Activated B cell treated with CpG ODN at 0.5 μM for 24 hours (primary cell): ENCODE measurements at places on chromosomes 5 and 9. TPM values are rescaled to one million over a fixed set of nuclear protein-coding genes. Genes with fewer than 3 reads are reported as not detected.

Gene MACROH2A1
- 115 and 125 TPM in 2 replicates for total RNA-seq

Gene NXNL2
- total RNA-seq, result not detected in 2 replicates

Gene PPP2CA
- total RNA-seq, result 103 and 118 TPM in 2 replicates

Gene IFNA21
- total RNA-seq, result not detected in 2 replicates

Gene SOHLH1
- total RNA-seq, result not detected in 2 replicates

Gene SEMA5A
- not detected in 2 replicates for total RNA-seq

Gene OR13D1
- total RNA-seq, result not detected in 2 replicates

Gene IL3
- total RNA-seq, result not detected in 2 replicates

Gene TEX48
- not detected in 2 replicates for total RNA-seq

Gene OBP2B
- not detected in 2 replicates for total RNA-seq

Gene BAAT
- total RNA-seq, result not detected in 2 replicates

Gene HACD4
- total RNA-seq, result 3.3 and 4.1 TPM in 2 replicates

Gene C9orf50
- total RNA-seq, result not detected in 2 replicates

- DNase-seq, result no peak
Observed at GRCh38 chr5:13804336-13804735, 140.2 kb downstream of the DNAH5 start.

GRCh38 chr9:122184551-122184950, 24.8 kb downstream of the MORN5 start:
- no peak for DNase-seq

GRCh38 chr5:43255704-43256103, 57.5 kb downstream of the HMGCS1 start:
- DNase-seq, result no peak

GRCh38 chr9:75071530-75072122, 16.3 kb downstream of the NMRK1 start:
- no peak for DNase-seq

GRCh38 chr9:133649194-133649593, 13.0 kb downstream of the DBH start:
- no peak for DNase-seq

DNA sequence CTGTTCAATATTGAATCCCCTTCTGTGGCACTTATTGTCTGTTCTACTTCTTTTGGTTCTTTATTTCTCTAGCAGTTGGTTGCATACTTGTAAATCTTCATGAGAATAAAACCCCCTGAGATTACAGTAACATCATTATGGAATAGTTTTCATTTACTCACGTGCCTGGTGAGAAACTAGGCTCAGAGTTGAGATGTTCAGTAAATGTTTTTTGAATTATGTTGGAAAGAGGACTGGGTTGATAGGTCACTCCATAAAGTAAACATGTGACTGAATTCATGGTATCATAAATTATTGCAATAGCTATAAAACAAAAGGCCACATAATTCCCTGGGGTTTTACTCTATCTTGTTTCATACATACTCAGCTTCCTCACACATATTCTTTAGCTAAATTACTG, 174.2 kb upstream of the C9orf72 start:
- no peak for DNase-seq

DNA sequence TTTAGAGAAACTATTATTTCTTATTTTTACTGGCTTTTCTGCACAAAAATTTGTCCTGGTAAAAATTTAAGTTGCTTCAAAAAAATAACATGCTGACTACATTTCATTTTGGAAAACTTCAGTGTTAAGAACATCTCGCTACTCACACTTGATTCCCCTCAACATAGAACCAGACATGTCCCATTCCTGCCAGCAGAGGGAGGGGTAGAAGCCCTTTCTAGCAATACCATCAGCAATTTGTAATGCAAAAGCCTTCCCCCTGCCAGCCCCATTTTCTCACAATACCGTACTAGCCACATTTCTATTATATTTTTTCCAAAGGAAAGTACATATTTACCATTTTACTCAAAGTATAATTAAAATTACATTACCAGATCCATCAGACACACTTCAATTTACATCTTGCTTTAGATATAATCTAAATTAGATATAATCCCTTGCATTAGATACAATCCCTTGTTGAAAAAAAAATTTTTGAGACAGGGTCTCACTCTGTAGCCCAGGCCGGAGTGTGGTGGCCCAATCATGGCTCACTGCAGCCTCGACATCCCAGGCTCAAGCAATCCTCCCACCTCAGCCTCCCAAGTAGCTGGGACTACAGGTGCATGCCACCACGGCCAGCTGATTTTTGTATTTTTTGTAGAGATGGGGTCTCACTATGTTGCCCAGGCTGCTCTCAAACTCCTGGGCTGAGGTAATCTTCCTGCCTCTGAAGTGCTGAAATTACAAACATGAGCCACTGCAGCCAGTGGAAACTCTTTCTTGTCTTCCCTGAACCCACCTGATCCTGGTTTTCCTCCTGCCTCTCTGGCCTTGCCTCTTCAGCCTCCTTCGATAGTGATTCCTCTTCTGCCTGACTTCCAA, 39.6 kb upstream of the IDNK start:
- DNase-seq, result no peak

DNA sequence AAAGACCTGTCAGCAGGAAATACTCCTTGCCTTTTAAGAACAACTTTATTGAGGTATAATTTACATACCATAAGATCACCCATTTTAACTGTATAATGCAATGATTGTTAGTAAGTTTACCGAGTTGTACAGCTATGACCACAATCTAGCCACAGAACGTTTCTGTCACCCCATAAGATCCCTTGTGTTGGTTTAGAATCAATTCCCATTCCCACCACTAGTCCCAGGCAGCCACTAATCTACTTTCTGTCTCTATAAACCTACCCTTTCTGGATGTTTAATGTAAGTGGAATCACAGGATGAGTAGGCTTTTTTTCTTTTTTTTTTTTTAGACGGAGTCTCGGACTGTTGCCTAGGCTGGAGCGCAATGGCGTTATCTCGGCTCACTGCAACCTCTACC, 4.4 kb downstream of the GPR107 start:
- no peak for DNase-seq

GRCh38 chr5:125293726-125294125, 547.3 kb upstream of the ZNF608 start:
- DNase-seq, result no peak

DNA sequence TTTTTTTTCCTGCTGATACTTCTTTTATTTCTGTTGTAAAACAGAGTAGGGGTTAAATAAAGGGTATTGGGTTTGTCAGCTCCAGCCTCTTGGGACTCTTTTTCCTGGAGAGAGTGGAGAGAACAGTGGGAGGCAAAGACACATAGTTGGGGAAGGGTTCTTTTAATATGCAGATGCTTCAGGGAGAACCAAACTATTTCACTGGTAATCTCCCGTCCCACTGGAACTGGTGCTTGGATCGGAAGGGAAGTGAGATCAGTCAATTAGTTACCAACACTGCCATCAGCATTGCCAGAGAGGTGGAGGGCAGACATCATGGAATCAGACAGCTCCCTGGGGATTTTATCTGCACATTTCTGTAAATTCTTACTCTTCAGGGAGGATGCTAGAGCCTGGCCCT, 47.6 kb upstream of the ELOVL7 start:
- DNase-seq, result no peak

DNA sequence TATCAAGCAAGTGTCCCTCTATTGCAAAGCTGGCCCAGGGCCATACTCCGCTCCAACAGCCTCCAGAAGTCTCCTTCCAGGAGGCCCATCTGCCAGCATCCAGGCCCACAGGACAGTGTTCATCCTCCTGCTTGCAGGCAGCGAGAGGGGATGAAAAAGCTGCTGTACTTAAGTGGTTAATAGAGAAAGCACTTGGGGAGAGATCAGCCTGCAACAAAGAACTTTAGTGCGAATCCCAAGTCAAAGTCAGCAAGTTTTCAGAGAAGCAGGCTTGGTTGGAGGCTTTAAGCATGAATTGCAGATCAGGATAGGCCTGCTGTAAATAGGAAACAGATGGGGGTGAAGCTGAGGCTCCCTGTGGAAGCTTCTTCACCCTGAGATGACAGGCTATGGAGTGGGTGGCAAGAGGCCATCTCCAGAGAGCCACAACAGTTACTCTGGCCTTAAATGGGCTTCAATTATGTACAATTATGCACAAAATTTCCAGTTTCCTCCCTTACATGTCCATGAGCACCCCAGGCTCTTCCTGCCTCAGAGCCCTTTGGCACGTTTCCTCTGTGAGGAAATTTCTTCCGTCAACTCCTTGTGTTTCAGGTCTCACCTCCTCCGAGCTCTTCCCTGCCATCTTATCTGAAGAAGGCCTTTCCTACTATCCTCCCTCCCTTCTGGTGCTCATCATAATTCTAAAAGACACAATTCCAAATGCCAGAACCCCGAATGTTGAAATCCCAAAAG, 98.0 kb upstream of the NR3C1 start:
- no peak for DNase-seq

- no peak for DNase-seq
Observed at GRCh38 chr5:59356813-59357380, 536.6 kb downstream of the PDE4D start.

DNA sequence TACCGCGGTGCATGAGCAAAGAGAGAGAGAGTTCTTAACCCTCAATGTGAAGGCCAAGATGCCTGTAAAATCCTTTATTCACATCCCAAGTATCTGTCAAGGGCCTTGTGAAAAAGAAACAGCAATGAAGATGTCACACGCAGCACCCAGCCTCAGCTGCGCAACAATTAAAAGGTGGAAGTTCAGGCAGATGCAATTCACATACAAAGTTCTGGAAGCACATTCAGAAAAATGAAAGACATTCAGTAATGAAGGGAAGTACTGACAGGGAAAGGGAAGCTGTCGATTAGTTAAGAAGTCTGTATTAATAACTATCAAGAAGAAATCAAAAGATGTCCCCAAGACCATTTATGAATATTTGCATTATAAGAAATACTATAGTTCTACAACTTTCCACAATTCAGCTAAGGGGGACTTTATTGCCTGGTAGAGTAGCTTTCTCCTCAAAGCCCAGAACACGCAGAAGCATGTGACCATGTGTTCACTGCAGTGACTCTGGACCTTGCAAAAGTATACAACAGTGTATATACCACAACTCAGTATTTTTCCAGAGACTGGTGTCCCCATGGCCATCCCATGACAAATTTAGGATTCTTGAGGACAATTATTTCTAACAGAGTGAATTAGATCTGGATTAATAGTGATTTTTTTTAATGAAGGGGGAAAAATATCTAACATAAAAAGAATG, 137.5 kb downstream of the CDK5RAP2 start:
- no peak for DNase-seq

DNA sequence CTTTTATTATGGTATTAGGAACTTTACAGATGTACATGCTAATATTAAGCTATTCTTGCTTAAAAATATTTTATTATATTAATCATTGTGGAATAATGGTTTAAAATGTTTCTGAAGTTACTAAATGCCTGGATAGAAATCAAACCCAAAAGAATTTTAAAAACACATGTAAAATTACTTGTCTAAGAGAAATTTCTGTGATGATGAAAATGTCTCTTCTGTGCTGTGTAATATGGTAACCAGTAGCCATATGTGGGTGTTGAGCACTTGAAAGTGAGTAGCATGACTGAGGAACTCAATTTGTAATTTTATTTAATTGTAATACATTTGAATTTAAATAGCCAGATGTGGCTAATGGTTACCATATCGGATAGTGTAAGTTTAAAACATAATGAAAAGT, 66.7 kb upstream of the HSPB3 start:
- DNase-seq, result no peak

DNA sequence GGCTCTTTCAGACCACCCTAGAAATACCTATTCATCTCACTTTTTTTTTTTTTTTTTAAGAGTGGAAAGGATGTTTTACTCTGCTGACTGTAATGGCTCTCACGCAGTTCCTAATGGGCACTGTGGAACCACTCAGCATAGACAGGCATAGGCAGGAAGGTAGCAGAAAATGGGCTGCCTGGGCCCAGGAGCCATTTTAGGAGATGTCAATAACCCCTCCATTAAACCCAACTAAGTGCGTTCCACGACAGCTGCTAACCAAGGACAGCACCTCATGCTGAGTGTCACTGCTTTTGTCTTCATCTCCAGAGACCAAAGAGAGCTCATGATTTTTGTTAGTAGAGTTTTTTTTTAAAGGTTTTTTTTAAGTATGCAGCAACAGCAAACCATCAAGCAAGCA, 15.3 kb downstream of the MAP1B start:
- no peak for DNase-seq

GRCh38 chr9:35552837-35553236, 52.2 kb upstream of the TESK1 start:
- no peak for DNase-seq

DNA sequence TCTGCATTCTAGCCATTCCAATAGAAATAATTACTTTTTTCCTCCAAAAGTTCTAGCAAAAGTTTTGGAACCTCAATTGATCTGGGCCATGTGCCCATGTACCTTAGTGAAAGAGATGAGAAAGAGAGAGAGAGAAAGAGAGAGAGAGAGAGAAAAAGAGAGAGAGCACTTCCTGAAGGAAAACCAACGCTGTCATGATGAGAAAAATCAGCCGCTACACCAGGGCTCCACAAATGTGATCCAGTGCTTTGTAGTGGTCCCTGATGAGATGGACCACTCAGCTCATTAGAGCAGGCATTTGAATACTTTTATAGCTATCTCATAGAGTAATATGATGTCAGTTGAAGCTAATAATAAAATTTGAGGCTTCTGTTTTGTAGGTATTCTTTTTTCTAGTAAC, 7.7 kb upstream of the GAS1 start:
- no peak for DNase-seq

DNA sequence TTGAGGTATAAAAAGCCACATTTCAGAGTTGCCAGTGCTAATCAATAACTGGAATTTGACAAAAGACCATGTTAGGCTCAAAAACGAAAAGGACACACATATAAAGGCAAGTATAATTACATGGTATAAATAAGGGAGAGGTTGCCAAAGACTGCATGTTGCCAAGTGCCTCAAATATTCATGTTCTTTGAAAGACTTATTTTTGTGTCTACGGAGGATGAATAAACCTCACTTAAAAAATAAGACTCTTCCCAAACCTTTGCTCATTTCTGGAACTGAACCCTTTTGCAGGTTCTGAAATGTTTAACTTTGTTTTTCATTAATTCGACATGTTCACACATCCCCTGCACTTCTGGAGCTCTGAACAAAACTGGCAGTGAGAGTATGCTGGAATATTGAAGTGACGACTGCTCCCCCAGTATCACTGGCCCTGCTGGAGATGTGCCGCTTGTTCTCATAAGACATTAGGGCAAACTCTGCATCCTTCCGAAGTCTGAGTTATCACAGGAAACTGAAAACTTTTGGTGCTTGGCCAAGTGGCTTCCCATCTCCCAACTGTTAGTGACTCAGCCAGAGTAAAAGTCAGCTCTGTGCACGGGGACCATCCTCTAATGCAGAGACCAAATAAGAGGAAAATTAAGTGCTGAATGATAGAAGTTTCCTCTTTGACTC, 336.8 kb downstream of the GLIS3 start:
- DNase-seq, result no peak

DNA sequence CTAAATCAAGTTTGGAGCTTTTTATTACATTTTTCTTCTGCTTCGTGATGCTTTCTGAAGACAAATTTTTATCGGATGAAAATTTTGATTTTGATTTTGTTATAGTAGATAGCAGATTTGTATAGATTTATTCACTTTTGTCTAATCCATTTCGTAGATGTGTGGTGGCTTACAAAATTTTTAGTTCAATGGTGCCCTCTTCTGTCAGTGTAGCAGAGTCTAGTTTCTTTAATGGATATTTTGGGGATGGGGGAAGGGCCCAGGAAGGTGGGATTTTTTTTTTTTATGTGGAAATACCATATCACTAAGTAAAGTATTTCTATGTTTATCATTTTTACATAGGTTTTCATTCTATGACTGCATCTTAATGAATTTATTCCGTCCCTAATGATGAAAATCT, 259.9 kb upstream of the TARS1 start:
- DNase-seq, result no peak
